ENCODE measurements at places on chromosomes 1 and 21.

DNA sequence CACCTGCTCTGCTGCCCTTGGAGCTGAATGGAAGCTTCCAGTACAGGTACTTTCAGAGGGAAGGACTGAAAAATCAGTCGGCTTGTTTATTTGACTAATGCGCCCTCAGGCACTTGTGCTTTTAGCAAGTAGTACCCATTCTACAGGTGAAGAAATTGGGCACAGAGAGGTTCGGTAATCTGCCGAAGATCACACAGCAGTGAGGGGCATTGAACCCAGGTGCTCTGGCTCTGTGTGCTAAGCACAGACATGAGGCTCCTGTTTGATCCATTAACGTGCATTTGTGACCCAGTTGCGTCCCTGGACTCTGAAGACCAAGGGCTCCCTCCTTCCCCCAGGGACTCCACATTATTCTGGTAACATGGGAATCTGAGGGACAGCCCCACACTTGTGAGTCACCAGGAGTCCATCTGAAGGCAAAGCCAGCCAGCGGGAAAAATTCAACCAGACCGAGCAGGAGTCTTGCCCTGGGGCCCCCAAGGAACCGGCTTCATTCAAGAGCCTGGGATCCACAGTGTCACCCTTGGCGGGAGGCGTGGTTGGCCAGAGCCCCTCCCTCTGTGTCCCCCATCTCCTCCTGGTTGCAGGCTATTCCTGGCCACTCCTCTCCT lies 192.4 kb upstream of the ARHGEF16 start:
- DNase-seq: no peak

DNA sequence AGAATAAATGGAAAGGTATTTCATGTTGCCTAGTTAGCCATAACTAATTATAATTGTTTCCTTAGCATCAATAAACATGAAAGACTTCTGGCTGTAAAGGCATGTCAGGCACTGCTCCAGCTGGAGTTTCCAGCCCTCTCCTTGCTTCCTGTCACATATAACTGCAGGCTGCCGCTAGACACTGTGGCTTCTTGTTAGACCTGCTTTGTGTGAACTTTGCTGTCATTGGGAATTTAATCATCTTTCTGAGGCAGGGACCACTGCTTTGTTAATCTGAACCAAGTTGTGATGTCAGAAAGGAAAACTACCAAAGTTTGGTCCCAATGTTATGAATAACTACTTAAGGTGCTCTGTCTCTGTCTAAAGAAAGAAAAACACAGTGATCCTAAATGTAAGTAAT lies 90.3 kb upstream of the DUSP10 start:
- no peak for DNase-seq

- no peak for DNase-seq
These were observed 113.4 kb downstream of the DISP1 start for GRCh38 chr1:222928212-222928611.

GRCh38 chr1:60504206-60504840 lies 430.8 kb upstream of the C1orf87 start:
- DNase-seq: no peak

GRCh38 chr1:45656573-45657226 lies 29.6 kb downstream of the GPBP1L1 start:
- no peak for DNase-seq

DNA sequence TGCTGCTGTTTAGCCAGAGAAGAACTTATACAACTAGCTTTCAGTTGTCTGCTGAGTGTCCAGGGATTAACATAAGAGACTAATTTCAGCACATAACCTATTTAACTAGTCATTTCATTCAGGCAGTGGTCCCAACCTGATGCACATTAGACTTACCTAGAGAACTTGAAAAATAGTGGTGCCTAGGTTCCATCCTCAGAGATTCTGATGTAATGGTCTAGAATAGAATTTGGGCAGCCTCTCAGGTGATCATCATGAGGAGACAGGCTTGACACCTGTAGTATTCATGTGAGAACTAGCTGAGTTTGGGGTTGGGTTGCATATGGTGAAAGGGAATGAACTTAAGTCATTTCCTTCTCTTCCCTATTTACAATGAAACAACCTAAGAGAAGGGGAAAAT lies 24.8 kb downstream of the CNST start:
- DNase-seq: no peak

GRCh38 chr1:1082776-1083415 lies 8.8 kb upstream of the RNF223 start:
- no peak for DNase-seq

DNA sequence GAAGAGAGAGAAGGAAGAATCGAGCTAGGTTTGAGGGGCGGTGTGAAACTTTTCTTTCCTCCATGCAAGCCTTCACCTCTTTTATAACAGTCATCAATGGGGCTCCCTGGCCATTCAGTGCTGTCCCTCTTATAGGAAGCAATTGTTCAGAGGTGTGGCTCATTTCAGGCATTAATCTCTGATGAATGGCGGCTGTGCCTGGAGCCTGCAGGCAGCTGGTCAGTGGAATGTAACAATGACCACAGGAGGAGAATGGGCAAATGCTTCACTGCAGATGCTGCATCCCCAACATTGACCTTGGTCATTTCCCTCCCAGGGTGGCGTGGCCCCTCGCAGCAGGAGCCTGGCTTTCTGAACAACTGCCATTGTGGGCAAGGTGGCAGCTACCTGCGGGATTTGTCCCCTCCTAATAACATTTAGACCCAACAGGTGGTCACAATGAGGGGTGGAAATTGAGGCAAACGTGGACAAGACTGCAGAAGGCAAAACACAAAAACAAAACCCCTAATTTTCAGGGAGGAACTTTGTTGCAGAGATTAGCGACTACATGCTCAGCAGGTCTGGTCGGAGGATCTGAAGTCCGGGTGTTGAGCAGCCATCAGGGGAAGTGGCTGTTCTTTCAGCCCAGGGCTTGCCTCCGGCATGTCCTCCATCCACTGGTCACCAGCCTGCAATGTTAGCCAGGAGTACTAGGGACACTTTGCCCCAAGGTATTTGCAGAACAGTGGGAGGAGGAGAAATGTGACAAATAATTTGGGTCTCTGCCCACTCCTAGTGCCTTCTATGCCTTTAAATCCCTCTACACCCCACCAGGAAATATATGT lies 97.3 kb upstream of the PAXBP1 start:
- DNase-seq: no peak

GRCh38 chr1:89855413-89856123 lies 34.7 kb downstream of the LRRC8D start:
- DNase-seq: no peak

DNA sequence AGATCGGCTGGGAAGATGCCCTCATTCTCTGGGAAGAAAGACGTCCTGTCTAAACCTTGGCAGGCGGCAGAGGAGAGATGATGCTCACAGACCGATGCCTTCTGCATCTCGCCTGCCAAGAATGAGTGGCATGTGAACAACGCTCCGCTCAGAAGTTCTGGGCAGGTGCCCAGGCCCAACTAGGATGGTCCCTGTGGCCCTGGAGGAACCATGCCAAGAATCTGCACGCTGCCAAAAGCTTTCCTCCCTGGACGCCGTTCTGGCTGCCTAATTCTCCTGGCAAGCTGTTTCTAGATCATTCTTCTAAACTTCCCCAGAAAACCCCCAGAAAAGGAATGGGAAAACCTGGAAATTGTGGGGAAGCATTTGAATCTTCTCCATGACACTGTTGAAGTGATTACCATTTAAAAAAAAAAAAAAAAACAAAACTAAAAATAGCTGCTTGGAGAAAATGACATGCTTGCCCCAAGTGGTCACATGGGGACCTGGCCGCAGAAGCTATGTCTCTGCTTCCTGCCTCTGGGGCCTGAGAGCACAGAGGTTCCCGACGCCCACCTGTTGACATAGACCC lies 440.9 kb downstream of the PRDM2 start:
- DNase-seq: no peak

DNA sequence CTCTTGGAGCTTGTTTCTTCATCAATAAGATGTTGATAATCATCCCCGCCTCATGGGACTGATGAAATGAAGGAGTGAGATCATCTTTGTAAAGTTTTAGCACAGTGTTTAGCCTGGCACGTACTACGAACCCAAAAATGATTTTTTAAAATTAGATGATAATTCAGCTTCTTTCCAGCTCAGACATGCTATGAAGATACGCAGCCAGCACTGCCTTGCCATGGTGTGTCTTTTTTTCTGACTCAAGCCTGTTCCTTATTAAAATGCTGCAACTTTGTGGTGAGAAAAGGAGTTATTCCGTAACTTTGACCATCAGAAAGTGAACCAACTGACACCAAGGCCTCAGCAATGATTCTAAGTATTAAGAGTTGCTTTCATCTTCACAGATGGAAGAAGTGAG lies 269.0 kb downstream of the LTN1 start:
- no peak for DNase-seq
